ENCODE measurements at places on chromosomes 1 and 21.

DNA sequence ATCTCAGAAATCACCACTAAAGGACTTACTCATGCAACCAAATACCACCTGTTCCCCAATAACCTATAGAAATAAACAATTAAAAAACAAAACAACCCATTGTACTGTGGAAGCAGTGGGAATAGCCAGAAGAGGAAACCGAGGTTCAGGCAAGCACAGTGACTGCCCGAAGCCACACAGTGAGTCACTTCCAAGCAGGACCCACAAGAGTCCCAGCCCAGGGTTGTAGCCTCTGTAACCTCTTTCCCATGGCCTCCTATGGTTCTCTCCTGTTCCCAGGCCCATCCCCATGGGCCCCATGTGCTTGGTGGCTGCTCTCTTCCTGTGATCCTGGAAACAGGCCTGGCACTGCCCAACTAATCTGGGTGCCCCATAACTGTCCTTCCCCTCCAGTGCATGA, 29.0 kb upstream of the HTR1D start:
- no peak for DNase-seq

DNA sequence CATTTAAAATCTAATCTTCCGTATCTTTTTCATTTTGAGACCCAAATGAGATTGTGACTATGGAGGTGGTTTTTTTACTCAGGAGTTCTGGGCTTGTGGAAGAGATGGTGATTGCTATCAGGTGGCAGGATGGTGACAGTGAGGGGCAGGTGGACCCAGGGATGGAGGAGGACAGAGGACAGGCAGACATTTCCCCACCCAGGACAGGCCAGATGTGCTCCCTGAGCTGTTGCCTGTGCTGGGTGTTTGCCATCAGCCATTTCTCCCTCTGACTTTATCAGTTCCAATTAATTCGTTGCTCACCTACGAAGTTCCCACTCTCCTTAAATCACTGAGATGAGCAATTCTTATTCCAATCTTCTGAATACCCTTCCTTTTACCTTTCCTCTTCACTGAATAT, 26.5 kb downstream of the C1orf116 start:
- DNase-seq, result no peak

GRCh38 chr1:11999236-11999635, 19.0 kb downstream of the MFN2 start:
- no peak for DNase-seq

DNA sequence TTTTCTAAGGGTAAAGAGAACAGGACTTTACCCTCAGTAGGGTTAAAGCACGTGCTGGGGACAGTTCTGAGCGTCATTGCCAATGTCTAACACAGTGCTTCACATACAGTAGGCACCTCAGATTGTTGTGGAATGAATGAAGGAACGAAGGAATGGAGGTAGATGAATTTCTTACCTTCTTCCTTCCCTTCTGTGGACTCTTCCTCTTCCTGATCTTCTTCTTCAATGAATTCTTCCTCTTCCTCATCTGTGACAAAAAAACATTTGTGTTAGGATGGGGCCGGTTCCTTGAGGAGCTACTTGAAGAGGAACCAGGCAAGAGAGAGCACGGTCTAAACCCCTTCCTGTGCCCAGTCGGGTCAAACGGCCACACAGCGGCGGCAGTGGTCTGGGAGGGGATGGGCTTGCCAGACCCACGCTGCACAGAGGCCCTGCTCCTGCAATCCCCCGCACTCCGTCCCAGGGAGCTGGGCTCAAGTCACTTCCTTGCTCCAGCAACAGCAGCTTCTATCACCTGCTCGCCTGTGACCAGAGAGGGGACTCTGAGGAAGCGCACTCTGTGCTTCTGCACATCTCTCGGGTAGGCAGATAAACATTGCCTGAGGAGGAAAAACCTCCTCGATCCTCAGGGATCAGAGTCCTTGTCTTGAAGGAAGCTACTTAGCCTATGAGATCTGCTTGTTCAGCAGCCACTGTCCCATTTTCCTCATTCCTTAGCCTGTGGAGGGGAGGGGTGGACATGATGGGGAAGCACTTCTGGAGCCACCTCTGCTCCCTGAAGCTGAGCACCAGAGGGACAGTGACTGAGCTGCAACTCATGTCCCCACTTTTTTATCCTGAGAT, 8.0 kb upstream of the SLC30A2 start:
- no peak for DNase-seq

- DNase-seq, result no peak
Observed at GRCh38 chr1:67732750-67733151, 47.8 kb downstream of the GADD45A start.

GRCh38 chr1:46301808-46302640, 1.4 kb downstream of the LRRC41 start:
- DNase-seq, result peak; percentile 10

Measured in stimulated activated CD8-positive, alpha-beta memory T cell treated with anti-CD3 and anti-CD28 coated beads, Interleukin-4, amount 100 ng/mL, for 1 hour (primary cell).